Thoracic aorta endothelial cell (primary cell): ENCODE measurements at places on chromosomes 6 and 20. TPM values are rescaled to one million over a fixed set of nuclear protein-coding genes. Genes with fewer than 3 reads are reported as not detected.

FAM217A gene
- not detected in 2 replicates for total RNA-seq

APCDD1L gene
- total RNA-seq = 0.14 and 0.40 TPM in 2 replicates

TDP2 gene
- 37.6 and 39.1 TPM in 2 replicates for total RNA-seq

CST2 gene
- total RNA-seq = not detected in 2 replicates

PREP gene
- 29.4 and 30.1 TPM in 2 replicates for total RNA-seq
